Daoy (cell line): ENCODE measurements at places on chromosomes 4 and X. TPM values are rescaled to one million over a fixed set of nuclear protein-coding genes. Genes with fewer than 3 reads are reported as not detected.

Gene POU3F4
- total RNA-seq: 0.06 TPM in 1 of 2 replicates, not detected in the other

Gene TNMD
- not detected in 2 replicates for total RNA-seq

Gene PDZD4
- total RNA-seq: 5.7 and 7.5 TPM in 2 replicates

Gene FRG2
- 0.11 TPM in 1 of 2 replicates, not detected in the other for total RNA-seq

Gene CT45A5
- 10.4 and 11.1 TPM in 2 replicates for total RNA-seq

Gene CSN1S1
- total RNA-seq: not detected in 2 replicates

Gene MAGEA3
- 116 and 128 TPM in 2 replicates for total RNA-seq

Gene ARSJ
- 11.0 and 12.2 TPM in 2 replicates for total RNA-seq

Gene TCEAL6
- total RNA-seq: not detected in 2 replicates

Gene FAAH2
- total RNA-seq: not detected in 2 replicates

Gene IL2RG
- not detected in 2 replicates for total RNA-seq

Gene MSX1
- total RNA-seq: 18.7 and 28.5 TPM in 2 replicates

Gene PDCL2
- total RNA-seq: not detected in 2 replicates

Gene CT45A1
- total RNA-seq: 34.0 and 45.7 TPM in 2 replicates
